ENCODE measurements at places on chromosomes 12 and 14.

GRCh38 chr12:132740313-132740646 lies 21.4 kb downstream of the ANKLE2 start:
- DNase-seq, result no peak

- no peak for DNase-seq
Observed at GRCh38 chr14:75335571-75335970, 56.9 kb downstream of the FOS start.

GRCh38 chr12:107148107-107148506 lies 54.8 kb upstream of the CRY1 start:
- DNase-seq, result no peak

DNA sequence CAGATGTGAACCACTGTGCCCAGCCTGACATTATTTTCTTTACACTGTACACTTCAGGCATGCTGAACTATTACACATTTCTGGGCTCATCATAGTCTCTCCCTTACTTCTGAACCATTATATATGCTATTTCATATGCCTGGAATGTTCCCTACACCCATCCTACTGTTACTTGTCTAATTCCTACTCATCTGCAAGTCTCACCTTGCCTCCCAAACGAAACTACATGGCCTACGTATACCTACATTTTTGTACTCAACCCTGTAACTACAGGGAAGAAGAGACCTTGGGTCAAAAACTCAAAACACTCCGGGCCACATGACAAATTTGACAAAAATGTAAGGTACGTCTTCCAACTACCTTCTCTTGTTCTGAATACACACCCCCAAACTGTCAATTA lies 9.5 kb upstream of the EEA1 start:
- DNase-seq, result no peak

- DNase-seq, result peak; percentile 35
Observed at GRCh38 chr12:114625294-114625851, 58.6 kb downstream of the TBX3 start.

- peak; percentile 59 for DNase-seq
Observed at GRCh38 chr12:18139989-18140596, 50.1 kb upstream of the RERGL start.

GRCh38 chr12:25256826-25257225 lies 6.1 kb upstream of the KRAS start:
- DNase-seq, result no peak

DNA sequence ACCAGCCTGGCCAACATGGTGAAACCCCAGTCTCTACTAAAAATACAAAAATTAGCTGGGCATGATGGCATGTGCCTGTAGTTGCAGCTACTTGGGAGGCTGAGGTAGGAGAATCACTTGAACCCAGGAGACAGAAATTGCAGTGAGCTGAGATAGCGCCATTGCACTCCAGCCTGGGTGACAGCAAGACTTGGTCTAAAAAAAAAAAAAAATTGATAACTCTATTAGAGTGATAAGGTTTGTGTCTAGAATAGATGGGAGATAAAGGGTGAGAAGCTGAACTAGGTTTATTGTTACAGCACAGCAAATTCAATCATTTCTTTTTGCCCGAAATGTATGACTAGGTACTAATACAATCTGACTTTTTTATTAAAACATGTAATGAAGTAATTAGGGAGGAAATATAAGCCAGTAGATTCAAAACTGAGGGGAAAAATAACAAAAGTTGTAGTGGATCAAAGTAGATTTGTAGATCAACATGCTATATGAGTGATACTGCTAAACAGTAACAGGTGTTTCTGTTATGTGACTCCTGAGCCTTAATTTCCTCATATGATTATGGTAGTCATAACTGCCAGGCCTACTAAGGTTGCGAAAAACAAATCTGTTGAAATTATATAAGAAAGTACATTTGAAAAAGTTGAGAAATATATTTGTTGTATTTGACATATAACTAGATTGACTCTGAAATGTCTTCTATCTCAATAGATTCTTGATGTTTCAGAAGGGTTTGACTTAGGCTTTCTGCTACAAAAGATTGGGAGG lies 83.6 kb downstream of the WNK1 start:
- peak; percentile 4 for DNase-seq

DNA sequence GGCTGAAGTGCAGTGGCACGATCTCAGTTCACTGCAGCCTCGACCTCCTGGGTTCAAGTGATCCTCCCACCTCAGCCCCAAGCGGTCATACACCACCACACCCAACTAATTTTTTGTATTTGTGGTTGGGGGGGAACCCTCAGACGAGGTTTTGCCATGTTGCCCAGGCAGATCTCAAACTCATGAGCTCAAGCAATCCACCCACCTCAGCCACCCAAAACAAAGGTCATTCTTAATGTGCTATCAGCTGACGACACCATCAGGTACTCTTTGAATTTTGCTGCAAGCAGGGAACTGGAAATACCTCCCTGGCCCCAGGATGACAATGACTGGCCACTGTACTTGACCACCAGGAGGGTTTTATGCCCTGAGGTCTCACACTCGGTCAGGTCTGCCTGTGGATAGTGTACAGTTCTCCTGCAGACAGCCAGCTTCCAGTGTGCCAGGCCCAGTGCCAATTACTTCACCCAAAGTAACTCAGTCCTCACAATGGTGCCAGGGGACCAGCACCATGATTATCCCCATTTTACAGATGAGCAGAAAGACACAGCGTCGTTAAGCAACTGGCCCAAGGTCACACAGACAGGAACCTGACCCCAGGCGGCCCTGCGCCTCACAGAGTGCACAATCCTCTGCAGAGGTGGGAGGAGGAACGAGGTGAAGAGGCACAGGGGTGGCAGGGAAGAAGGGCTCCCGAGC lies 42.9 kb downstream of the ITPK1 start:
- no peak for DNase-seq

GRCh38 chr12:61974461-61974860 lies 285.7 kb upstream of the USP15 start:
- no peak for DNase-seq

All from MV-4-11 (cell line).